CD4-positive, alpha-beta T cell treated with Interferon alpha-2 for 1 hour (primary cell): ENCODE measurements at places on chromosomes 2 and 18.

- DNase-seq, result no peak
These were observed 43.1 kb upstream of the SELENOI start for GRCh38 chr2:26302846-26303245.

GRCh38 chr2:117686699-117687098 lies 127.8 kb upstream of the DDX18 start:
- no peak for DNase-seq

GRCh38 chr2:124566518-124566970 lies 541.5 kb downstream of the CNTNAP5 start:
- no peak for DNase-seq

DNA sequence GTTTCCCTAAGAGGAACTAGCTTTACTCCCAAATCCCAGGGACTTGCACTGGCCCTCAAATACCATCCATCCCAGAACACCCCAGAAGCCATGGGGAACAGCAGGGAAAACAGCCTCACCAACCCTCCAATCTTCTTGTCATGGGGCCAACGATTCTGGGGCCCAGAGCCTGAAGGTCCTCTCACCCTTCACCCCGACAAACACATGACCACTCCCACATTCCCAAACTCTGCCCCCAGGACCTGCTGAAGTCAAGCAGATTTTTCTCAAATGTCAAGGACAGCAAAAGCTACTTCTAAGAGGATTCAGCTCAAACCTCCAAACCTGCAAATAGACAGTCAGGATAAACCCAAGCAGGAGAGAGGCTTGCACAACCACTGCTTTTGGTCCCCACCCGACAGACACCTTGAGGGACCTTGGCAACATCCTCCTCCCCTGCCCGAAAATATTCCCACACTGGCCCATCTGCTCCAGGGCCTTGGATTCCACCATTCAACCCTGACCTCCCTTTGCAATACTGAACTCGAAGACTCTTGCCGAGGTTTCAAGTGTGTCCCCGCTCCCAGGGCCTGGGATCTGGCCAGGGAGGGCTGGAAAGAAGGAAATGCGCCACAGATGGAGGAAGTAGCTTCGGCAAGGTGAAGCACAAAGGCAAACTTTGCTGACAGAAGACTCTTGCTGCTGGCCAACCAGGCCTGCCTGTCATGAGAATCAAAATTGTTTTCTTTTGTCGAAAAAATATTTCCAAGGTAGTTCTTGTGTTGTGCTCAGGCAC lies 143.3 kb downstream of the ZFP36L2 start:
- no peak for DNase-seq

GRCh38 chr2:88342749-88343148 lies 109.7 kb downstream of the FOXI3 start:
- no peak for DNase-seq

- no peak for DNase-seq
These were observed 88.5 kb downstream of the CDH2 start for GRCh38 chr18:28088477-28088876.

- no peak for DNase-seq
These were observed 18.6 kb downstream of the THNSL2 start for GRCh38 chr2:88188748-88189147.

- DNase-seq, result no peak
These were observed 7.3 kb upstream of the ATP6V1B1 start for GRCh38 chr2:70928366-70928765.

DNA sequence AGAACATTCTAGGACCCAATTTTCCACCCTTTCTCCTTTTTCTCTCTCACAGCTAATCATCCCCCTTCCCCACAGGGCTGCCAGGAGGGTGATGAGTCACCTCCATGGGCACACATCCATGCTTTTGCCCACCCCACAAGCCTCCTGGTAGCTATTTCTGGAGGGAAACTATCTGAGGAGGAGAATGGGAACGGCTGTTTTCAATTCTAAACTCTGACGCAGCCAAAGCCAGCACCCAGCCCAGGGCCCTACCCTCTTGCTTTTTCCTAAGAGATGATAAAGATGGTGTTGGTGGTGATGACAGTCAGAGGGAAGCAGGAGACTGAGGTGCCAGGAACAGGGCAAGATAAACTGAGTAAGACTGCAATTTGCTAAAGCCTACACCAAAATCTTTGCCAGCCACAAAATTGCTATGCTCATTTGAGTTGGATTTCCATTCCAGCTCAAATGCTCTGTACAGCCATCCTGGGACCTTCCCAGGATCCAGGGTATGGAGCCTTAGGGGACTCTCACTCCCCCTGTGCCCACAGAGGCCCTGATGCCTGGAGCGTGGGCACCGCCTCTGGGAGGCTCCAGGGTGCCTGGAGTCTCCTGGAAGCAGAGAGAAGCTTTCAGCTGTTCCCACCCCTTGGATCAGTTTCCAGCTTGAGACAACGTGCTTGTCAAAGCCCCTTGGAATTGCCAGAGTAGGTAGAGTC lies 62.0 kb upstream of the FZD7 start:
- no peak for DNase-seq

DNA sequence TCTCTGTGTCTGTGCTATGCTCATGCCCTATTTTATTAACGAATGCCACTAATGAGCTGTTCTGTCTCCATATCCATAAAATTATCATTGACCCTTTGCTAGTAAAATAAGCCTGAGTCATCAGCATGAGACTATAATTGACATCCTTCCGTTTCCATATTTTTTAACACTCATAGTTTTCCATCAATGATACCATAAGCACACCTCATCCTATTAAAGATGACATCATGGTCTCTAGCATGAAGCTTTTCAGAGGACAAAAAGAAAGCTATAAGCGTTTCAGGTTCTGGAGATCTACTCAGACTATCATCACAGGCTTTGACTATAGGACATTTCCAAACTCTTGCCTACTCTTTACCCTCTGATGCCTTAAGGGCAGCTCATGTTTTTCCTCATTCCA lies 1.2 kb upstream of the DSC2 start:
- DNase-seq, result no peak

DNA sequence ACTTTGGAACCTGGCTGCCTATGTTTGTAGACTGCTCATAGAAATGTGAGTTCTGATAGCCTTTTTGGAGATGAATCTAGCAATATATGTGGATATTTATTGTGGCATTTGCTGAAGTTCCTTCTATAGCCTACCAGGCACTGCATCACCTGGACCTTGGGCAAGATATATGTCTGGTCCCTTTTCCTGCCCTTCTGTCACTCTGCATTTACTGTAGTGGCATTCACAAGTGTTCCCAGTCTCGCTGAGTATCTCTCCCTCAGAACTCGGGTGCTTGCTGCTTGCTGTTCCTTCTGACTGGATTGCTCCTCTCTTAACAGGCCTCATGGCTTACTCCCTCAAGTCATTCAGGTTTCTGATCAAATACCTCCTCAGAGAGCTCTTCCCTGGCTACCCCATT lies 145.0 kb downstream of the UBE2E3 start:
- no peak for DNase-seq

DNA sequence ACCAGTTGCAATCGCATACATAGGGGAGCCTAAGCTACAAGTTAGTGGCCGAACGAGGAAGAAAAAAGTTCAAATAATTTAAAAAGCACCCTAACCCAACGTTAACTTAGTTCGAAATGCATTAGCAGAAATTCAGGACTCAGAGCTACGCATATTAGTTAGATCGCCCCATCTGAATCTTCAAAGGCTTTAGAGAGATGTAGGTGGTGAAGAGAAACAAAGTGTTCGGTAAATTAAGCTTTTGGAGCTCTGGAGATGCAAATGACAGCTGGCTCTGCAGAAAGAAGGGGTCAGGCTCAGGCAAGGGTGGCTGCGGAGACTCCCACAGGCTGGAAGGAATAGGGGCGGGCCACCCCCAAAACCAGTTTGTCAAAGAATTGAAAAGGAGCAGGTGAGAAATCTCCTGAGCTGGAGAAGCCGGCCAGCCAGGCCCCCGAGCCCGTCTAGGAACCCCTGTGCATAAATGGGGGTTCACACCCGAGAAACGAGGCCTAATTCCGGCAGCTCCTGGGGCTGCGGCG lies 621 bp downstream of the TXNL1 start:
- DNase-seq, result no peak

DNA sequence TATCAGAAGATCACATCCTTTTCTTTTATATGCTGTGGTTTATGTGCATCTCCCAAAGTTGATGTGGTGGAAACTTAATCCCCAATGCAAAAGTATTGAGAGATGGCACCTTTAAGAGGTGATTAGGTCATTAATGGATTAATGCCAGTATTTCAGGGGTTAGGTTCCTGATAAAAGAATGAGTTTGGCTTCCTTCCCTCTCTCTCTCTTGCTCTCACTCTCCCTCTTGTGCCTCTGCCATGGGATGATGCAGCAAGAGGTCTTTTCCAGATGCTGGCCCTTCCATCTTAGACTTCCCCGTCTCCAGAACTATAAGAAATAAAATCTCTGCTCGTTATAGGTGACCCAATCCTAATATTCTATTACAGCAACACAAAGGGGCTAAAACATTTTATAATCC lies 85.0 kb downstream of the TTC27 start:
- DNase-seq, result no peak

DNA sequence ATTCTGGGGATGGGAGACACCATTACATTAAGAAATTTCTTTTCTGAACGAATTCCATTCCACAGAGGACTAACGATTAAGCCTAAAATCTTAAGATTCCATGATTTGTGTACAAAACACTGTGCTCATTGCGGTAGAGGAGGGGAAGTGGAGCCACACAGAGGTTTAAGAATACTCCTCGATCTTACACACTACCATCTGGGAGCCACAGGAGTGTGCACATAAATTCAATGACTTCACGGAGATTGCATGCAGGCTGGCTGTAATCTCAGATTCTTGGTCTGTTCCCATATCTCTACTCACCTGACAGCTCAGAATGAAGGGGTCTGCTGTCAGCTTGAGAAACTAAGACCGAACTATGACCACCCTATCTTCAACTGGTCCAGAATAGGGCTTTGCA lies 762 bp downstream of the VPS4B start:
- DNase-seq, result no peak

DNA sequence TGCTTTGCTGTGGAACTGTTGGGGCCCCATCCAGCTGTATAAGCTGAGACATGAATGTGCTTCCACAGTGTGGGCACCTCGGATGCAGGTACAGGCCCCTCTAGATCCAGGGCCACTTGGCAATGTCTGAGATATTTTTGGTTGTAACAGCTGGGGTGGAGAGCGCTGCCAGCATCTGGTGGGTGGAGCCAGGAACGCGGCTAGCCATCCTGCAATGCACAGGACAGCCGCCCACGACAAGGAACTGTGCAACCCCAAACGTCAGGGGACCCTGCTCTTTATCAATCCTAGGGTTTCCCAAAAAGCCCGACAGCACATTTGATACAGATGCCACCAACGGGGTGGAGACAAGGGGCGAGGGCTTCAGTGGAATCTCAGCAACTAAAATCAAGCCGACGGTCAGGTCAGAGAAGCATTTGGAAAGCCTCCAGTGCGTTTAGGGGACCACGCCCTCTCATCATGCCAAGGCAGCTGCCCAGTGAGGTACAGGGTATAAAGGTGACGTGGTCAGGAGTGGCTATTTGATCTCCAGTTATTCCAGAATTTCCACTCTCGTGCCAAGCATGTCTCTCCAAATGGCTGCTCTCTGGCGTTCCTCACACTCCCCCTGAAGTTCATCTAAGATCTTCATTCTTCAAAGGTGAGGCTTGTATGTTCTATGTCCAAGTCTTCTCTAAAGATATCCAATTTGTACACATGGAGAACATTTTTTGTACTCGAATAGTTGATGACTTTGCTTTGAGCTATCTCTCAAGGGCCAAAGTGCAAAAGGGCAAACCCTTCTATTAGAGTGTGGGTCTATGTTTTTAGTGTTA lies 55.7 kb downstream of the LRRFIP1 start:
- no peak for DNase-seq
